ENCODE measurements at places on chromosomes 2 and 18. TPM values are rescaled to one million over a fixed set of nuclear protein-coding genes. Genes with fewer than 3 reads are reported as not detected.

DNA sequence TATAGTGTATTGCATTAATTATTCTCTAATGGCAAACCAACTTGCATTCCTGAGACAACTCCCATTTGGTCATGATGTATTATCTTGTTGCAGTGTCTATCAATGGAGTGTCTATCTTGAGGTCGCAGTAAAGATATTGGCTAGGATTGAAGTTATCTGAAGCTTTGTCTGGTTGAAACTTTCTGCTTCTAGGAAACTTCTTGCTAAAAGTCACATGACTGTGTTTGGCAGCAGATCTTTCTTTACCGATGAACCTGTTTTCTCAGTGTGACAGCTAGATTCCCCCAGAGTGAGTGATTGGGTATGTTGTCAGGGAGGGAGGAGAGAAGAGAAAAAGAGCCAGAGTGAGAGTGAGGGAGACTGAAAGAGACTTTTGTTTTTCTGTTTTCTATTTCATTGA, 119.6 kb downstream of the QPCT start:
- DNase-seq = no peak

ALPG gene
- total RNA-seq = not detected

DNA sequence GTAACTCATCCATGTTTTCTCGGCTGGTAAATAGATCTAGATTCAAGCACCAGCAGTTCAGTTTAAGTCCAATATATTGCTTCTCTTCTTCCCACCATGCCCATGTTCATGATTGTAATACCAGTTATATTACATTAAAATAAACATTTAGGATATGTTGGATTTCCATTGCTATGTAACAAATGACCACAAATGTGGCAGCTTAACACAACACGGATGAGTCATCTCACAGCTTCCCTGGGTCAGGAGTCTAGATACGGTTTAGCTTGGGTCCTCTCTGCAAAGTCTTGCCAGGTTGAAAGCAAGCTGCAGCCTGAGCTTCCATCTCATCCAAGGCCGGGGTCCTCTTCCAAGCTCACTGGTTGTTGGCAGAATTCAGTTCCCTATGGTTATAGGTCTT, 39.4 kb upstream of the SMAD2 start:
- no peak for DNase-seq

MYOM1 gene
- 15.8 TPM for total RNA-seq

DNA sequence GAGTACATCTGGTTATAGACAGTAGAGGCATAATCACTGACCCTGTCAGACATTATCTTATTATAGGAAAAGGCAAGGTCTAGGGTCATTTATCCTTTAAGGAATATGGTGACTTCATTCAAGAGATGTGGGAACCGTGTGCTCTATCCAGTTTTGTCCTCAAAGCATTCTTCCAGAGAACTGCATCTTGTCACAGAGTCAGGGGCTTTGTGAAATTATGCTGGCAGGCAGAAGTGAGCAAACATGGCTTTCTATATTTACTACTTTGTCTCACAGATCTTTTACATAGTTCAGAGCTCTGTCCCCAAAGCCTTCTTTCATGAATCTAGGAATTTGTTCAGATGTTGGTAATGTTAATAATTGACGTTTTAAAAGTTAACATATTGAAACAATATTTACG, 177.4 kb downstream of the ASXL3 start:
- DNase-seq = no peak

KCNG3 gene
- total RNA-seq = not detected

DNA sequence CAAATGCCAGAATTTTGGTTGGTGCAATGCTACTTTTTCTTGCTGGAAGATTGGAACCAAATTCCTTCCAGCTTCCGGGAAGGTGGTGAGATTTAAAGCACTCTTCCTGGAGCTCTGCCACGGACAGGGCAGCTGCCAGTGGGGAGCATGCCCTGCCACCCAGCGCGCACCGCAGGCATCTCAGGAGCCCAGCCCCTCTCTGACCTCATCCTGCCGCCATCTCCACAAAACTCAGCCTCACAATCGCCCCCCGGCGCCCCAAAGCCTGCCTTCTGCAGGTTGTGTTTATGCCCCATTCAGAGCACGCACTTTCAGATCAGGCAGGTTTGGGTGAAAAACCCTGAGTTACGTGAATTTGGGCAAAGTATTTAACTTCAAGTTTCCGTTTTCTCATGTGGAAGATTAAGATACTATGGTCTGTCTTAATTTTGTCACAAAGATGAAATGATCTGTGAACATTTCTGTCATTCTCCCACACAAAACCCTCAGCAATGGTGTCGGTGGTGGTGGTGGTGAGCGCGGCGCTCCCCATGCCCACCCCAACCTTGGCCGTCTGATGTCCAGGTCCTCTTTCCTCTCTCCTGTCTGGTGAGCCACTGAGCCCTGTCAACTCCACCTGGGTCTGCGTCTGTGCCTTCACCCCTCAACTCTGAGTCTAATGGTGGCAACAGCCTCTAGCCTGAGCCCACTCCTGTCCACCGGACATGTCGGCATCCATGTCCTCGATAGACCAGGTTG, 282.8 kb upstream of the SALL3 start:
- no peak for DNase-seq

All from esophagus muscularis mucosa (tissue), 4 donors.